ENCODE measurements at places on chromosomes 16 and 17.

DNA sequence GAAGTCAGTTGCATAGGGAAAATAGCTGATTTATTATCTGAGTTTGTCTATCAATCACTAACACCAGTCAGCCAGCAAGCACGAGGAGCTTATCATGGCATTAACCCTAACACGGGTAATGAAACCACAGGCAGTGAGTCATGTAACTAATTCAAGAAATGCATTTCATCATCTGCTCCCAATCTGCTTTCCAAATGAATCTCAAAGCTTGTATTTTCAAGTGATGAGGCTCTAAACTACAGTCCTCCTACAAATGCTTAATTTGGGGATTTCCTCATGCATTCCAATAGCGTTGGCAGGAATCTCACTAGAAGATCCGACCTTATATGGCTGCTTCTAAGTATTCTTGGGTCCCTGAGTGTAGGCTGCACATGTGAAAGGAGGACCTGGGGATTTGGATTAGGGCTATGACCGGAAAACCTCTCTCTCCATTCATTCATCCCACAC is 118.4 kb upstream of the HSBP1 start:
- no peak for DNase-seq

DNA sequence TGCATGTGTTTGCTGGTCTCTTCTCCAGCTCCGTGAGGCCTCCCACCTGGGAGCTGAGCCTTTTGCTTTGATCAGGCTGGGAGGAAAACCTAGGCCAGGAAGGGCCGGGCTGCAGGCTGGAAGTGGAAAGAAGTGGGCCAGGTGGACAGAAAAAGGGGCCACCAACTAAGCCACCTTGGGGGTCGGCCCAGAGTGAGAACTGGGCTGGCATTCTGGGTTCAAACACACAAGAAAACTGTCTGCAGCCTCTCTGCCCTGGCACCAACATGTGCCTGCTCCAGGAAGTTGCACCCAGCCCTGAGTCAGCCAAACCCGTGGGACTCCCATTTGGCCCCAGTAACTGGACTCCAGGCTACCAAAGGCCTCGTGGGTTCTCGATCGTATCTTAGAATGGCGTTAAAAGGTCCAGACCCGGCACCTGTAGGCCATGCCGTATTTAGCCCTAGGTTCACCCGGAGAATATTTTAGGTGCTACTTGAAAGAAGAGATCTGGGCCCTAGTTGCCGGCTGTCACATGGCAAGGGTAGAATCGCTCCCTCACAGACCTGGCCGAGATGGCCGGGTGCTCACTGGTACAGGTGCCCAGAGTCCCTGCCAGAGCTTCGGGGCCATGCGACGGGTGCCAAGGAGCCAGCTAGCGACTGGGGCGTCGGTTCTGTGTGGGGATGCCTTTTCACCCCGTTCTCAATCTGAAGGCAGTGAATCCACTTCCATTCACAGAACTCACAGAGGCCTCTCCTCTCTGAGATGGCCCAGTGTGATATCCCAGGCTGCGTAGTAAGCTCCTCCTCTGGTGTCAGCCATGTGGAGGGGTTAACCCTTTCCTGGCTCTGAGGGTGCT is 236.6 kb downstream of the MRTFB start:
- no peak for DNase-seq

DNA sequence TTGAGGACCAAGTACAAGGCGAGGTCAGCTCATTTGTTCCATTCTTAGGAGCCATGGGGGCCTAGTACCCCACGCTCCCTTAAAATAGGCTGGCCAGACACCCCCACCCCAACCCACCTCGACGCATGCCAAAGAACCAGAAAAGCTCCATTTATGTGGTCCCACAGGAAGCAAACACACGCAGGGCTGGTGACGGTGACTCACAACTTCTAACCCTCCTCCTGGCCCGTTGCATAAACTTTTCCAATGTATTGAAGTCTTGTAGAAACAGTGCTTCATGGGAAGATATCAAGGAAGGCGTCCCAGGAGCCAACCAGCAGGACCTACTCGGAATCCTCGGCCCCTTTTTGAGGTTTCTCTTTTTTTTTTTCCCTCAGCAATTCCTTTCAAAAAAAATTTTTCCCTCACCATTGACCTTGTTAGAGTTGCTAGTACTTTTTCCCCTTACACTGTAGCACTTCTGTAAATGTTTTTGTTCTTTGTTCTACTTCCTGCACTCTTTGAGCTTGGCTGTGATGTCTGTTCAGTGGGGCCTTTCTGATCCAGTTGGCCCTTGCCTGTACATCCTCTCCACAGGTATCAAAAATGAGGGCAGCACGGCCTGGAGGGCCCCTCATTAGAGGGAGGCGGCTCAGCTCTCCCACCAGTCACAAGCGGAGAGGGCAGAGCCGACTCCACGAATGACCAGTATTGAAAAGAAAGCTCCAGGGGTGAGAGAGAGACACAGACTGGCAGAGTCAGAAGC is 208.3 kb downstream of the RGS9 start:
- no peak for DNase-seq

GRCh38 chr17:2468270-2468669 is 43.4 kb downstream of the METTL16 start:
- no peak for DNase-seq

DNA sequence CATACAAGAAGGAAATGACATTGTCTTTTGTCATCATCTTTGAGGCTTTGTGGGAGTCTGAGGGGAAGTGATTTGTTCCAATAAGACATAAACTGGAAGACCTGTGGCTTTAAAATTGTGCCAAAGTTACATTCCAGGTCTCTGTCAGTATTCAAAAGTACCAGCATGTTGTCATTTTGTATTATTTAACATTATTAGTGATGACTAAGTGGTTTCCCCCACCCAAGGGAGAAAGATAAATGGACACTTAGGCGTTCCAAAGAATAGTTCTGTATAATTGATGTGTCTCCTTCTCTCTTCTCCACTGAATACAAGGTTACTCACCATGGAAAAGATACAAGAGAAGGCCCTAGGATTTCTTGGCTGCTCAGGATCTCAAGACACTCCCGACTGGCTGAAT is 3.8 kb downstream of the CFAP97D1 start:
- no peak for DNase-seq

- DNase-seq, result no peak
Measured at GRCh38 chr17:44439168-44439567, 49.7 kb upstream of the ITGA2B start.

- no peak for DNase-seq
Measured at GRCh38 chr16:56814537-56815432, 50.2 kb upstream of the SLC12A3 start.

DNA sequence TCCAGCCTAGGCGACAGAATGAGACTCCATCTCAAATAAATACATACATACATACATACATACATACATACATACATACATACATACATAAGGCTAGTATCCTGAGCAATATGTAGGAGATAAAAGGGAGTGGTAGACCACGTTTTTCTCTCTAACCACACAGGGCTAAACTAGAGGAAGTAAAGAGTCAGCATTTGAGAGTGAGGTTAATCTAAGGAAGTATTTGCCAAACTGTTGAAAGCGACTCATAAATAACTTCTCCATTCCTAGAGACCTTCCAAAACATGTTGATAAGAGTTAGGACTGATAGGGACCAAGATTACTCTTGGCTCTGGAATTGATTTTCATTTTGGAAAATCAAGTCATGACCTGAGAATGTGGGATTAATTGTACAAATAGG is 68.9 kb downstream of the NEUROD2 start:
- no peak for DNase-seq

DNA sequence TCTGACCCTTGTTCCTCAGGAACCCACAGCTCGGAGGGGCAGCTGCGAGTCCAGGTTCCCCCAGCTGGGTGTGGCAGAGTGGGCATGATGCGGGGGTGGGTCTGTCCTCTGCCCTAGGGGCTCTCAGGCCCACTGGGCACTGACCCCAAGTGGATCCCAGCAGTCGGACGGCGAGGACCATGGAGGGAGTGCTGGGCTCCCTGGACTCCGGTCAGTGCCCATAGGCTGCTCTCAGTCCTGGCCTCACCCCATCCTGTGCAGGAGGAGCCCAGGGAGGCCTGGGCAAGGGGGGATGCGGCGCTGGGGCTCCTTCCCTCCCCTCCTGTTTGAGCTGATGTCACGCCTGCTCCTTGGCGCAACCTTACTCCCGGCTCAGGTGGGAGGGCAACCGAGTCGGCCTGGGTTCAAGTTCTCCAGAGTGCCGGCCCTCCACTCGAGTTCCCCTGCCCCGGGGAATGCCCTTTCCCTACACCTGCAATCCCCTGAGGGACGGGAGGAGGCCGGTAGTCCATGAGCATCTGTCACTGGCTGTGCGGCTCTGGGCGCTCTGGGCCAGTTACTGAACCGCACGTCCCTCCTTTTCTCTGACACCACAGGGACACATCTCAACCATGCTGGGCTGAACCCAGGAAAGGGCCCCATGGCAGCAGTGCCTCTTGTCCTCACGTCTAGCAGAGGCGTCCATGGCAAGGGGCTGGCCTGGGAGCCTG is 52.6 kb upstream of the ACSF3 start:
- DNase-seq, result no peak

GRCh38 chr17:42748202-42748907 is 3.5 kb upstream of the EZH1 start:
- no peak for DNase-seq

GRCh38 chr17:50149417-50150353 is 792 bp downstream of the PPP1R9B start:
- no peak for DNase-seq

DNA sequence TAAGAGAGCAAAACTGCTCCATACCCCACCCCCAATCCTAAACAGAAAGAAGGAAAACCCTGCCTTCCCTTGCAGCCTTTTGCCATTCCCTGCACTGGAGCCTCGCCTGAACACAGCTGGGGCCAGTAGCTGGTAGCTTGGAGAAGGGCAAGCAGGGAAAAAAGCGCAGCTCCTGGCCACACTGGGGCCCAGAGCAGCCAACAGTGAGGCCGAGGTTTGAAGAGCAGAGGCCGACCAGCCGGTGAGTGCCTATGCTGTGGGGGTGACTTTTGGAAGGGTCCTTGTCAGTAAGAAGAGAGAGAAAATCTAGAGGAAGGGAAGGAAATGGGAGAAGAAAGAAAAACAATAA is 3.2 kb upstream of the HOXB9 start:
- no peak for DNase-seq

DNA sequence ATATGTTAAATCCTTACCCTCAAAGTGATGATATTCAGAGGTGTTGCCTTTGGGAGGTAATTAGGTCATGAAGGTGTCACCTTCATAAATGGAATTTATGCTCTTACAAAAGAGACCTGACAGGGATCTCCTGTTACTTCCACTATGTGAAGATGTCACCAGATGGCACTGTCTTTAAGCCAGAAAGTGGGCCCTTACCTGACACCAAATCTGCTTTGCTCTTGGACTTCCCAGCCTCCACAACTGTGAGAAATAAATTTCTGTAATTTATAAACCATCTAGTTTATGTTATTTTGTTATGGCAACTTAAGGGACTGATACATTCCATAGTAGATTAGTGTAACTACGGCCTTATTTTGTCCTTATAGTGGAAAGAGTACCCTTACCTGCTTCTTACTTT is 358.3 kb upstream of the SALL1 start:
- DNase-seq, result no peak

DNA sequence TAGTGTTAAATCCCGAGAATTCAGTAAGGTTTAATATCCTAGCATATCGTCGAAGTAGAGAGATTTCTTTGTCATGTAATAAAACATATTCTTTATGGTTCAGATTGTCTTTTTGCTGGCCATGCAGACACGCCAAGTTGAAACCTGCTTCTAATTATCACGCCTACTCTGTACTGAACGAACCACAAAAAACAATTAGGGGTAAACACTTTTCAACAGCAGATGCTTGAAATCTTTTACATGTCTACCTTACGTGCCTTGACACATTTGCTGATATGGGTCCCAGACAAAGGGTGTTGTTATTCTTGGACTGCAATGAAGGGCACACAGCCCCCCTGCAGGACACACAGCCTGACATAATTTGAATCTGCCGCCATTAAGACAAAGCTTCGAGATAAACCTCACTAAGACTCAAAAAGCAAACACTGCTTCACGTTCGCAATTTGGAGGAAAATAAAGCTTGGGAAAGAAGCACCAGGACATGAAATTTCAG is 13.3 kb downstream of the WIPI1 start:
- DNase-seq, result no peak

DNA sequence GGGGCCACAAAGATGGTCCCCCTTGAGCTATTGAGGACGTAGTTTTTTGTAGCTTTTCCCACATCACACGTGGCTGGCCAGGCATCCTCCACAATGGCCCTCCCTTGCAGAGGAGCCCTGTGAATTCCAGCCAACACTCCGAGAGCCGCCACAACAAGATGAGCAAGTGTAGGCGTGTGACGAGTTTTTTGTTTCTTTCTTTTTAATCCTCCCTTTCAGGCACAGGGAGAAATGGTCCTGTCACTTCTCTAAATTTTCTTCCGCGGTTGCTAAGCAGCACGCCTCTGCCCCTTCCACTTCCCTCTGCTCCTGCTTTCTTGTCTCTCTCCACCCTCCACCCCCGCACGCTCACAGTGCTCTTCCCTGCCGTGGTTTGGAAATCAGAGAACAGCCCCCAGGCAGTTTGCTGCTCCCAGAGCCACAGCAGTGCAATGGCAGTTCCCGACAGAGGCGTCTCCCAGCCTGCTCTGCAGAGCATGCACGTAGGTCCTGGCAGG is 68.0 kb upstream of the MRTFB start:
- no peak for DNase-seq

DNA sequence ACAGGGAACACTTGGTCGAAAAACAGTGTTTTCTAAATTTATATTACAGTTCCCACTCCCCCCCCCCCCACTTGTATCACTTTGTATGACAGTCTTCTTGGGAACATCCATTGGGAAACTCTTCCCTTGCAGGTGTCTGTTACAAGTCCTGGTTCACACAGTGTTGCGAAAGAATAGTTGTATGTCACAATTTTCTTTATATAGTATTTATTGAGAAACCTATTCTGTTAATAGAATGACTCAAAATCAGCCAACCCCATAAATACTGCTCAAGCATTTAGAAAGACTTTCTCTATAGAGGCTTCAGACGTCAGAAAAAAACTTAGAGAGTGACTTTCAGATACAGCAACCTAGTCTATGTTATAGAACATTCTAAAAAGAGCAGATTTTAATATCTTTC is 414.4 kb downstream of the WWOX start:
- no peak for DNase-seq

- DNase-seq, result no peak
Measured at GRCh38 chr17:75084039-75084660, 3.6 kb upstream of the SLC16A5 start.

GRCh38 chr16:55479430-55480140 is 587 bp downstream of the MMP2 start:
- no peak for DNase-seq

- peak; percentile 43 for DNase-seq
Measured at GRCh38 chr16:48687421-48688038, 77.5 kb upstream of the N4BP1 start.

DNA sequence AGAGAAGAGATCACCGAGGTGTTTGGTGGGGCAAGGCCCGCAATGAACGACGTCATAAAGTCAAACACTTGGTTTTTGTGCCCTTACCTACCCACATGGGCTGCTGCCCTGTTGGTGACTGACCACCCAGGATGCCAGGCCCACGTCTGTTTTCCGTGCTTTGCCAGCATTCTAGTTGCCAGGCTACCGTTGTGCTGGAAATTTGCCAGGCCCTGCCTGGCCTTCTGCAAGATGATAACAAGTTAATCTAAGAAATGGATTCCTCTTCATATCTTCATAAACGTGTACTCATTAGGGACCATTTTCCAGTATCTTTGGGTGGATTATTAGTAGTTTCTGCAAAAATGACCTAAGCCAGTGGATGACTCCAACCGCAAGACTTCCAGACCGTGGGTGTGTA is 35.4 kb downstream of the SLC6A4 start:
- DNase-seq, result no peak

GRCh38 chr16:77375396-77375795 is 59.4 kb downstream of the ADAMTS18 start:
- no peak for DNase-seq
